ENCODE measurements at places on chromosomes 16 and 17. TPM values are rescaled to one million over a fixed set of nuclear protein-coding genes. Genes with fewer than 3 reads are reported as not detected.

- H3K27me3 ChIP-seq: no peaks in the 10 kb centered on the region
- no peak for DNase-seq
- no peak overlapping the region for H3K4me3 ChIP-seq
- no peak overlapping the region for H3K27ac ChIP-seq
These were observed 203.6 kb downstream of the RAB11FIP4 start for GRCh38 chr17:31595076-31595475.

DNA sequence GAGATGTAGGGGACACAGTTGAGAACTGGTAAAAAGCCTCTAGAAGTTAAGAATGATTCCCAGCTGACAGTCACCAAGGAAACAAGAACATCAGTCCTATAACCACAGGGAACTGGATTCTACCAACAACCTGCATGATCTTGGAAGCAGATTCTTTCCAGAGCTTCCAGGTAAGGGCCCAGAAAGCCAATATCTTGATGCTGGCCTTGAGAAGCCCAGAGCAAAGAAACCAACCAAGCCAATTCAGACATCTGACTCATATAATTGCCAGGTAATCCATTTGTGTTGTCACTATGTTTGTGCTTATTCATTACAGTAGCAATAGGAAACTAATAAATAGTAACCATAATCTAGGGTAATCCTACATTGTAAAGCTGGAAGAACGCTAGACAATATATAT, 81.6 kb downstream of the CACNG1 start:
- DNase-seq: no peak
- no peaks in the 10 kb centered on the region for H3K27me3 ChIP-seq
- H3K4me1 ChIP-seq: no peaks in the 10 kb centered on the region
- peaks cover 1% of the 10 kb centered on the region for H3K36me3 ChIP-seq

Gene PRR15L
- total RNA-seq: 24.3 TPM

Gene ALOXE3
- total RNA-seq: not detected

- H3K4me1 ChIP-seq: no peaks in the 10 kb centered on the region
- no peak overlapping the region for H3K27ac ChIP-seq
- DNase-seq: no peak
- H3K4me3 ChIP-seq: no peak overlapping the region
- H3K36me3 ChIP-seq: no peaks in the 10 kb centered on the region
- H3K27me3 ChIP-seq: no peaks in the 10 kb centered on the region
These were observed 10.0 kb downstream of the TPPP3 start for GRCh38 chr16:67383284-67383683.

- peaks cover 14% of the 10 kb centered on the region for H3K4me1 ChIP-seq
- no peaks in the 10 kb centered on the region for H3K27me3 ChIP-seq
- H3K27ac ChIP-seq: no peak overlapping the region
- no peak for DNase-seq
- H3K4me3 ChIP-seq: no peak overlapping the region
- H3K36me3 ChIP-seq: no peaks in the 10 kb centered on the region
These were observed 119.7 kb downstream of the RPTOR start for GRCh38 chr17:80664217-80664790.

All from Caco-2 (cell line).